ENCODE measurements at places on chromosomes 5 and 9.
A peak's percentile ranks its signal among the peaks of the same experiment; 100 is the strongest.

DNA sequence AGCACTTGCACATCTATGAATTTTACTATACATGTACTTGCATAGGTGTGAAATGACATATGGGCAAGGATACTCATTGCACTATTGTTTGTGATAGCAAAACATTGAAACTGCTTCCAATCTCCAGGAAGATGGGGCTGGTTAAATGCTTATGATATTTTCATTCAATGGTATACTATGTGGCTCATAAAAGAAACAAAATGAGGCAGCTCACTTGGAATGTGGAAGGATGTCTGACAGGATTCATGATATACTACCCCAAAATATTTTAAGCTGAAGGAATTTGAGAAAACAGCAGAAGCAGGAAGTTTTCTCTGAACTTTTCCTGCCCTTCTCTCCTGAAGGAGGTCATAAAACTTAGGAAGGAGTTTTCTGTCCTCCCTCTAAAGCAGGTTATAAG, 99.6 kb upstream of the CAST start:
- peak; percentile 51 for DNase-seq

DNA sequence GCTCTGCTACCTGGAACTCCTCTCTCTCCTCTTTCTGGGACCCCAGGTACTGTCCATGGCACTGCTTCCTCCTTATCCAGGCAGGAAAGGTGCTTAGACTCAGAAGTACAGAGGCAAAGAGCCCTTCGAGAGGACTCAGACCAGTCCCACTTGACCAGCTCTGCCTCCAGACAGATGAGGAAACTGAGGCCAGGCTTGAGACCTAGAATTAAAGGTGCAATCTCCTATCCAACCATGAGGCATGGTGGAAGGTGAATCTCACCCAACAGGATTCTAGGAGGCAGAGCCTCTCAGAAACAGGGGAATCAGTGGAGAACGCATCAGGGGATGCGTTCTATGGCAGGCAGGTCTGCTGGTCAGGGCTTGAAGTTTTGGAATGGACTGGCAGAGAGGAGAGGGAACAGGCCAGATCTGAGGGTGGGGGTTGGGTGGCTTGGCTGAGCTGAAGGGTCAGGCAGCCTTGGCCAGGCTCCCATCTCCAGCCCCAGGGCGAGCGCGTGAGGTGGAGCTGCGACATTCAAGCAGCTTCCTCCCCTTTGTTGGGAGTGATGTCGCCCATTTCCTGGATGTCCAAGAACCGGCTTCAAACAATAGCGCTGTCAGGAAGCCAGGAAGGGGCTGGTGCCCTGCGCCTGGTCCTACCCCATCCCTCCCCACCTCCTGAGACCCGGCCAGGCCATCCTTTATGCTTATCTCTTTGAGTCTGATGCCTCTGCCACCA, 26.2 kb downstream of the NDUFA8 start:
- peak; percentile 45 for DNase-seq

DNA sequence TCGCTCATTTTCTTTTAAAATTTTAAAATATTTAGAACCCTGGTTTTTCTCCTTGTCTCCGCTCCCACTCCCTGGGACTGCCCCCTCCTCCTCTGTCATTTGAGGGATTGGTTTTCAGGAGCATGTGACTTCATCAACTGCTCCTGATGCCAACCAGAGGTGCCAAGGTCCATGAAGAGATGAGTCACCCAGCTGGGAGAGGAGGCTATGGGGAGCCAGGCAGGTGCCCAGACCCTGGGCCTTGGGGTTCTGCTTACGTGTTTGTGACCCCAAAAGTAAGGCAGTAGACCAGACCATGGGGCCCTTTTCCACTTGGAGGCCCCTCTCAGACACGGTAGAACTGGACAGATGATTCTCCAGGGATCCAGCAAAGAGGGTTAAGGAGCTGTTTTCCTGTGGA, 167.0 kb downstream of the FGF18 start:
- DNase-seq = no peak

DNA sequence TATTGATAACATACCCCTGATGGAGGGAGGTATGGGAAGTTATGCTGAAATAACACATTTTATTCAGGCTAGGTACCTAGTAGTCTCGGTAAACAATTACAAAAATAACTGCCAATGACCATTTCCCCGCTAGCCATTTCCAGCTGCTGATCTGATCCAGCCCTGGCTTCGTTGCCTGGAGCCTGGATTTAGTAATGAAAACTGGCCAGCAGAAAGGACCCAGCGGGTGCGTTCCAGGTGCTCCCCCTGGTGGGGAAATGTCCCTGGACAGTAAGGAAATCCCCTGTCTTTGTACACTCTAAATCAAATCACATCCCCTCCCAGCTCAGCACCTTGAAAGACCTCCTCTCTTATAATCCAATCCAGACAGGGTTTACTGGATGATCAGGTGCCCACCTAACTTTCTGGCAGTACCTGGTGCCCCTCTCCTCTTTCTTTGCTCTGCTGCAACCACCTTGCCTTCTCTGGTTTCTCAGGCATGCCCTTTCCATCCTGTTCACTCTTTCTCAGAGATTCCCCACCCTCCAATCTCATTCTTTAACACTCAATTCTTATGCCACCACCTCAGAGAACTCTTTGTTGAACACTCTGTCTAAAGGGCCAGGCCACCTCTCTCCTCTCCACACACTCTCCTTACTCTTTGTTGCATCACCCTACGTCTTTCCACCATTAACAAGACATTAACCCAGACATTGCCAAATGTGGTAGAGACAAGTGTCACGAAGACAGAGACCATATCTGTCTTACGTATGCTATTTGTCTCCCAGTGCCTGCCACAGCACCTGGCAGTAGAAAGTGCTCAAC, 50.1 kb upstream of the SMAD5 start:
- peak; percentile 84 for DNase-seq

- no peak for DNase-seq
Measured at GRCh38 chr9:3507395-3508077, 18.3 kb downstream of the RFX3 start.

DNA sequence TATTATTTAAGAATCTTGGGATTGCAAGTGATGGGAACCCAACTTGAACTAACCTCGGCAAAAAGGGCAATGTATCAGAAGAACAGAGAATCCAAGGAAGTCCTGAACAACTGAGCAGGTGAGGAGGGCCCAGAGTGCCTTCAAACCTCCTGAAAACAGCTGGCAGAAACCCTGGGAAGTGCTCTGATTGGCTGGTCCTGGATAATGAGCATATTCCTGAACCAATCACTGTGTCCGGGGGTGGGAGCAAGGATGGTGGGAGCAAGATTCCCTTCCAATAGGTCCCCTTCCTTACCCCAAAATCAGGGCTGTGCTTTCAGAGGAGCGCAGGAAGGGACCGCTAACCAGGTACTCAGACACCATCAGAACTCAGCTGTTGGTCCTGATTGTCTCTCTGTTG, 31.9 kb upstream of the TBC1D2 start:
- DNase-seq = peak; percentile 18

DNA sequence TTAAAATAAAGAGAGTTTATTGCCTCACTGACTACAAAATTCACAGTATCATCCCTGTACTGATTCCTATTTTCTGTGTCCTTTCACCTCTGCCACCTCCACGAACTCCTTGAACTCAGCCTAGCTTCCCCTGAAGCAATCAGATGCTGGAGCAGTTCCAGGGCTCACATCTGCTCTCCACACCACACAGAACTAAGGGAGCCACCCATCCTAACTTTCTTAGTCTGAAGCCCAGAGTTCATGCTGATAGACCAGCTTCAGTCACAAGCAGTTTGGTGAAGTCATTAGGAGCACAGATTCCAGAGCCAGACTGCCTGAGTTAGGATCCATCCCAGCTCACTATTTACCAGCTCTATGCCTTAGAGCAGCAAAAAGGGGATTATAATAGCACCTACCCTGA, 15.6 kb upstream of the EPB41L4A start:
- no peak for DNase-seq
